AG08395 (cell line): ENCODE measurements at places on chromosomes 5 and 9.

GRCh38 chr5:33008751-33009418 is 297.8 kb downstream of the NPR3 start:
- no peak for DNase-seq

- DNase-seq = no peak
Measured at GRCh38 chr9:3908731-3909130, 382.9 kb upstream of the RFX3 start.

DNA sequence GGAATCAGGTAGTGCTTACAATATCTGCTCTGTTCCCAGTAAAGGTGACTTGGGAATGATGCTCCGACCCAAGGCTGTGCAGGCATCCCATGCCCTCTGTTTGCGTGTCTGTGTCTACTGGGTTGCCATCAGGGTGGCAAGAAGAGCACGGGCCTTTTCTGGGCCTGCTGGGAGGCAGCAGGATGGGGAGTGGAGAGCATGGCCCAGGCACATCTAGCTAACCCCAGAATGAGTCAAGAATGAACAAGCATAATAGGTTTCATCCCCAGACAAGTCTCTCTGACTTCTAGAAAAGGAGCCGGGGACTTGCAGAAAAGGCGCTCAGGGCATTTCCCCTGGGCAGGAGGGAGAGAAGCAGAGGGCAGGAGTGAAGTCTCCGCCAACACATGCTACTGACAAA is 260.4 kb downstream of the IRX1 start:
- no peak for DNase-seq

DNA sequence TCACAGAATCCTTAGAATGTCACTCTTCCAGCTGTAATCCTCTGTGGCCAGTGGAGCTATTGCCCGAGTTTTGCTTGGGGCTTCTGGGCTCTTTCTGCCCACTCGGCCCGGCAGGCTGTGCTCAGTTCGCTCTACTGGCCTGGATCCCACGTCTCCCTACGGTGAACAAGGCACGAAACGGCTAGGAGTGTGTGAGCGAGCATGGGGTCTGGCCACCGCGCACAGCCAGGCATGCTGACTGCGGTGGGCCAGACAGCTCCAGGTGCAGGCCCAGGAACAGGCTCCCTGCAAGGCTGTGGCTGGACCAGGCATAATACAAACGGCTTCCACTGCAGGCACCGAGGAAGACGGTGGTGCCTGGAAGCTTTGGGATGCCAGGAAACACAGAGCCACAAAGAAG is 2035.5 kb upstream of the ACO1 start:
- no peak for DNase-seq
